ENCODE measurements at places on chromosomes 11 and 22.

- DNase-seq: no peak
These were observed 41.8 kb downstream of the DDI1 start for GRCh38 chr11:104078245-104078644.

DNA sequence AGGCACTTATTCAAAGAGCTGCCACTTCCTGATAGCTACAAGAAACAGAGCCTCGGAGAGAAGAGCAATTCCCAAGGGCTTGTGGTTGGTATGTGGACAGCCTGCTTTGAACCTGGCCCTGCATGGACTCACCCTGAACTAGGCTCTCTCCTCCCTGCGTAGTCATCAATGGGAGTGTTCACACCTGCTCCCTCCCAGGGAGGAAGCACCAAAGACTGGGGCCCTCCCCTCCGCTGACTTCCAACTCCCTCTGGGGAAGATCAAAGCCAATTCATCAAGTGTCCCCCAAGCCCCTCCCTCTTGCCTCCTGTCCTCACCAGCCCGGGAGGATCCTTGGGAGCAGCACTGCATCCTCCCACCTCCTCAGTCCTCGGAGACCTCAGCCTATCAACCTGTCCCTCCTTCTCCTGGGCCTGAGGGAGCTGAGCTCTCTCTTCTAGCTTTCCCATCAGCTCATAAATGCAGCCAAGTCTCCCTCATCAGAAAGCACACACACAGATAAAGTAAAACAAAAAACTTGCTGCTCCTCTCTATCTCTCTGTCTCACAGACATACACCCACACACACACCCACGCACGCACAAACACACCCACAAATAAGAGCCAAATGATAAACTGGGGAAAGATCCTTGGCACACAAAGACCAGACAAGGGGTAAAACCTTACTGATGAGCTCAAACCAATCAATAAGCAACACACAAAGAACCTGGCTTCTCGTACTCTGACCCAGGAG, 3.3 kb downstream of the A4GALT start:
- no peak for DNase-seq

- DNase-seq: peak; percentile 52
These were observed at the start of gene ANO3 for GRCh38 chr11:26331911-26332571. ANO3 (plus strand) TSS chr11:26332130; CDS start chr11:26332276, 146 bp downstream.

DNA sequence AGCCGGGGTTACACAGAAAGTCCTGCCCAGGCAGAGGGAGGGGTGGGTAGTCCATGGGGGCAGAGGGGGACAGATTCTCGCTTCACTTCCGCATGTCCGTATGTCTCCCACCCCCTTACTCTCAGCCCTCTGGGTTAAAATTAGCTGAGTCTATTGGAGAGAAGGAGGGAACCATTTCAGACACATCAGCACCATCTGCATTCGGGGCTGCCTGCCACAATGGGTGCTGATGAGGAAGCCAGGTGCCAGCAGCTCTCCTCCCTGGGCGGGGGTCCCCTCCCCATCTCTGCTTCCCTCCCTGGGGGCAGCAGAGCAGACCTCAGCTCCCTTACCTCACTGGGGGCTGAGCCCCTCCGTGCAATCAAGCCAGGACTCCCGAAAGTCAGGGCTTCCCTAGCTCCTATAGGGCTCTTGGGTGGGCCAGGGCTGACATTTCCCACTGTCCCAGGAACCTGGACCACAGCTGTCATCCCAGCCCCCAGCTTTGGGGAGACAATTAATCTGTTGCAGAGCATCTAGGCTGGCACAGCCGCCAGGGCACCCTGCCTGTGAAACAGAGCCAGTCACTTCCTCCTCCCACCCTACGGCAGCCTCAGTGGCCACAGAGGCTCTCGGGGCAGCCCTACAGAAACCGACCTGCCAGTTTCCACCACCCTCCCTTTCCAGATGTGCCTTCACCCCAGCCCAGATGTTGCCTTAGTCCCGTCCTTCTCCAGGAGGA, 67.3 kb downstream of the PDE2A start:
- DNase-seq: no peak

DNA sequence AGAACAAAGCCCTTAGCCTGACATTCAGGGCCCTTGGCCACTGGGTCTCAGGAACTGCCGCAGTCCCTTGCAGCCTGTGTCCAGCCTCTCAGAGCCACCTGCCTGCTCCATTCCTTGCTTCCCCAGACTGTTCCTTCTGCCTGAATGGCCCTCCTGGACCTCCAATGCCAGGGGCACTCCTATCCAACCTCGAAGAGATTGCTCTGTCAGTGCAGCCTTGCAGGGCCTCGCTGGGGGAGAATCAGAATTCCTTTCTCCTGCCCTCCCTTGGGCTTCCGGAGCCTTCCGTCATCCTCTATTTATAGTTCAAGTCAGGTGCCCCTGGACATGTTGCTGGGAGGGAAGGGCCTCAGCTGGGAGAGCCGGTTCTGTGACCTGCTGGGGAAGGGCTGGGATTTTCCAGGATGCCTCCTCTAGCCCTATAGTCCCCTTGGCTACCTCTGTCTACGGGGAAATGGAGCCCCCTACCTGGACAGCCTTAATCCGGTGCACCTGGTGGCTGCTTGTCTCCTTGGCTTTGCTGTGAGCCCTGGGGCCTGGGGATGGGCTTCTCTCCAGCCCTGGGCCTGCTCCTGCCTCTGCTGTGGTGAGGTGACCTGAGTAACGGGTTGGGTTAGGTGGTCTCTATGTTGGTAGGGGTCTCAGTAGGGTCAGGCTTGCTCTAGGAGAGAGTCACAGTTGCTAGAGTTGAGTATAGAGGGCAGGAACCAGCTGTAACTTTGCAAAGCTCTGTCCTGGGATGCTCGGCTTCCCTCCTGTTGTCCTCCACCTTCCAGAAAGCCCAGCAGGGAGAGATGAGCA, 45.9 kb upstream of the SYT7 start:
- DNase-seq: no peak

DNA sequence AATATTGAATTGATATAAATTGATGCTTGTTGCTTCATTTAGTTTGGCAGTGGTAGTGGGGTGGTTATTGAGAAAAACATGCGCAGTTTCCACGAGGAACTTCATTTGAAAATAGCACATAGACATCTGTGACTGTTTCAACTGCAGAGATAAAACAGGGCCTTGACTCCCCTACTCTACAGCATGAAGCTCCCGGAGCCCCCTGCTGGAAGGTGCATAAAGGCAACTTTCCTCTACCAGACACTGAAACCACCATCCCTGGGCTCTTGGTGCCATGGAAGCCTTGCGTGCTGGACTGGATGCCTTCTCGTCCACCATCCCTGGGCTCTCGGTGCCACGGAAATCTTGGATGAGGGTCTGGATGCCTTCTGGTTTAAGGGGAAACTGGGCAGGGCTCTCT, 195.9 kb downstream of the CSNK2A3 start:
- peak; percentile 2 for DNase-seq
